ENCODE measurements at places on chromosomes 13 and 19. TPM values are rescaled to one million over a fixed set of nuclear protein-coding genes. Genes with fewer than 3 reads are reported as not detected.
A peak's percentile ranks its signal among the peaks of the same experiment; 100 is the strongest.

The UNC13A gene
- polyA plus RNA-seq: 1.1 TPM

- H3K4me1 ChIP-seq: no peaks in the 10 kb centered on the region
- H3K27me3 ChIP-seq: peaks cover 3% of the 10 kb centered on the region
- H3K4me3 ChIP-seq: no peak overlapping the region
- no peak overlapping the region for H3K27ac ChIP-seq
- no peaks in the 10 kb centered on the region for H3K36me3 ChIP-seq
Measured at GRCh38 chr19:32101206-32101605, 244.2 kb upstream of the ZNF507 start.

DNA sequence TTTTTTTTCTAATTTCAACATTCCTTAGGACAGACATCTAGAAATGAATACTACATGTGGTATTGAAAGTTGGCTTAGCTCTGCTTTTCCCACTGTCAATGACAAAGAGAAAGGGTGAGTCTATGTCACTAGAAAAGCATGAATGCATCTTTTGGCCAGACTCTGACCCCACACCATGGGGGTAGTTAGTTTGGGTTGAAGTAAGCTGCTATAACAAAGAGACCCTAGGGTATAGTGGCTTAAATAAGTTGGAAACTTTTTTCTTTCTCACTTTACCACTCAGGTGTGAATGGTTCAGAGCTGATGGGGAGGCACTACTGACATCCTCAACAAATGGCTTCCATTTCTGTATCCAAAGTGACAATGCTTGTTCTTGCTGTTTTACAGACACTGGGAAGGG is 161.5 kb downstream of the DLEU7 start:
- no peak for DNase-seq
- no peaks in the 10 kb centered on the region for H3K27me3 ChIP-seq
- H3K4me1 ChIP-seq: no peaks in the 10 kb centered on the region
- H3K36me3 ChIP-seq: no peaks in the 10 kb centered on the region
- no peak overlapping the region for H3K4me3 ChIP-seq
- no peak overlapping the region for H3K27ac ChIP-seq

The ZNF99 gene
- polyA plus RNA-seq: not detected

GRCh38 chr13:37486171-37486681 is 112.3 kb downstream of the POSTN start:
- no peaks in the 10 kb centered on the region for H3K4me1 ChIP-seq
- no peak overlapping the region for H3K4me3 ChIP-seq
- no peak overlapping the region for H3K27ac ChIP-seq

- peak overlapping the region; percentile 91 for H3K27ac ChIP-seq
- H3K4me1 ChIP-seq: peaks cover 87% of the 10 kb centered on the region
- no peak overlapping the region for H3K4me3 ChIP-seq
Measured at GRCh38 chr19:33392341-33393285, 19.1 kb downstream of the CEBPG start.

The THSD8 gene
- 2.9 TPM for polyA plus RNA-seq

- no peaks in the 10 kb centered on the region for H3K27me3 ChIP-seq
- H3K27ac ChIP-seq: peak overlapping the region; percentile 81
- DNase-seq: no peak
- H3K4me3 ChIP-seq: no peak overlapping the region
- no peaks in the 10 kb centered on the region for H3K36me3 ChIP-seq
Measured at GRCh38 chr13:93146584-93147297, 79.9 kb upstream of the GPC6 start.

Data from small intestine (tissue), 16 donors.